Activated CD4-positive, CD25-positive, alpha-beta regulatory T cell treated with anti-CD3 and anti-CD28 coated beads, Interleukin-2, amount 50 U/mL, for 16 hours (primary cell): ENCODE measurements at places on chromosomes 5 and 9.

DNA sequence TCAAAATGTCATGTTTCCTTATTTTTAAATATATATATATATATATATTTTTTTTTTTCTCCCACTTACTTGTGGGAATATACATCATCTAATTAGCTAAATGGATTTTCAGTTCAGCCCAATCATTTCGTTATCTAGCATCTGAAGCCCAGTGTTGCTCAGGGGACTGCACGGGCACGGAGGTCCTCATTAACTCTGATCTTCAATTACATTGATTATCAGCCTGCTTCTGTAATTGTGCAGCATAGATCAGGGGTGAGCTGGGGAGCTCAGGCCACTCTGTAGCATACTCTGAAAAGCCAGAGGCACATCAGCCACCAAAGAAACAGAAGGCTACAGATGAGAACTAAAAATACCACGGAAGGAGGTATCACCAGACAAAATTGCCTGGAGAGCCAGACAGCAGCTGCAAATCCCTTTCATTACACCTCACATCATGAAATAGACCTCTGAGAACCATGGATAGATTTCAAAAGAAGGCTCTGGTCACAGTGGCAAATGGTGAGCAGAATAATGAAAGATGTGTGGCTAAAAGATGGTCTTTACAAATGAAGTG lies 326.4 kb downstream of the TRIM32 start:
- no peak for DNase-seq

DNA sequence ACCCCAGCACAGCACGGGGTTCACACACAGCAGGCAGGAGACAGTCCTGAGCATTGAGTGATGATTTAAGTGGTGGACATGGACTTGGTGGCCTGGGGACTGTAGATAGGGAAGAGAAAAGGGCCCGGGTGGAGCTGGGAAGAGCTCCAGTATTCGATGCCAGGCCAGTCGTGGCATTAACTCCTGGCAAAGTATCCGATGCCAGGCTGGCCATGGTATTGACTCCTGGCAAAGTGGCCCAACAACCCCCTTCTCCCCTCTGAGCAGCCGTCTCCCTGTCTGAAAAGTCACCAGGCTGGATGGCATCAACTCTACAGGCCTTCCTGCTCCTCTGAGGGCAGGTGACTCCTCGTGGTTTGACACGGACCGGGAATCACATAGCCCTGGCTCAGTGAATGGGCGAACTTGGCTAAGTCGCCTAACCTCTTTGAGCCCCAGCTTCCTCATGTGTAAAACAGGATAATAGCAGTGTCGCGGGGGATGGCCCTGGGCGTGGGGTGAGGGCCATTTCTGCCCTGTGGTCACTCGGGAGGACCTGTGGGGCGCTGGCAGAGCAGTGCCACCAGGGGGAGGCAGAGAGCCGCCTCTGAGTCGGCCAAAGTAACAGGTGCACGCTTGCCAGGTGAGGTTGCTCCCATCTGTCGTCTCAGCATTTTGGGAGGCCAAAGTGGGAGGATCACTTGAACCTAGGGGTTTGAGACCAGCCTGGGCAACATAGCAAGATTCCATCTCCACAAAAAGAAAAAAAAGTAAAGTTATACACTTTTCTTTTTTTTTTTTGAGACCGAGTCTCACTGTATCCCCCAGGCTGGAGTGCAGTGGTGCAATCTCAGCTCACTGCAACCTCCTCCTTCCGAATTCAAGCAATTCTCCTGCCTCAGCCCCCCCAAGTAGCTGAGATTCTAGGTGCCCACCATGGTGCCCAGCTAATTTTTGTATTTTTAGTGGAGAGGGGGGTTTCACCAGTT lies 5.7 kb upstream of the SEC16A start:
- DNase-seq, result peak; percentile 49

- no peak for DNase-seq
Measured at GRCh38 chr9:27303219-27303618, 6.3 kb upstream of the EQTN start.

DNA sequence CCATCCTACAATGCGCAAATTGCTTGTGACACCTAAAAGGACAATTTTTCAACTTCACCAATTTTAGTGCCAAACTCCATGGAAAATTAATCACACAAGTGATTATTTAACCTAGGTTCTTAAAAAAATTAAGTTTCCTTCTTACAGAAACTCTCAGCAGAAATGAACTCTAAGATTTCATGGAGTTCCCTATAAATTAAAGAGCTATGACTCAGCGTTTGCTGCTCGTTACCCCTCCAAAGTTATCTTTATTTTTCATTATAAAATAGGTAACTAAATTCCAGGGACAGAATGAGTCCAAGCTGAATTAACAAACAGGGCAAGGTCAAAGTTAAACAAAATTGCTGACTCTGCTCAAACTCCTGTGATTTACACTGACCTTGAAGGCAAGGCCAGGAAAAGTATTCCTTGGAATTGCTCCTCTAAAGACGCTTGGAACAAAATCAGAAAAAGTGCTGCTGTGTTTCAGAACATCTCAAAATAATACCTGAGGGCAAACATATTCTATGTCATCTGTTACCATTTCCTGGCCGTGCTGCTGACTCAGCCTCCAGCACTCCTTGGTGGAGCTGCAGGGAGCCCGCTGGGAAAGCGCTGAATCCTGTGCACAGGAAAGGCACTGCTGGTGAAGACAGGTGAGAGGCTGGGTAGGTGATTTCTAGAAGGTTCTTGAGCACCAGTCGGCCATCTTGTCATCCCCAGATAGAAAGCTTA lies 2.5 kb upstream of the CMBL start:
- DNase-seq, result no peak

DNA sequence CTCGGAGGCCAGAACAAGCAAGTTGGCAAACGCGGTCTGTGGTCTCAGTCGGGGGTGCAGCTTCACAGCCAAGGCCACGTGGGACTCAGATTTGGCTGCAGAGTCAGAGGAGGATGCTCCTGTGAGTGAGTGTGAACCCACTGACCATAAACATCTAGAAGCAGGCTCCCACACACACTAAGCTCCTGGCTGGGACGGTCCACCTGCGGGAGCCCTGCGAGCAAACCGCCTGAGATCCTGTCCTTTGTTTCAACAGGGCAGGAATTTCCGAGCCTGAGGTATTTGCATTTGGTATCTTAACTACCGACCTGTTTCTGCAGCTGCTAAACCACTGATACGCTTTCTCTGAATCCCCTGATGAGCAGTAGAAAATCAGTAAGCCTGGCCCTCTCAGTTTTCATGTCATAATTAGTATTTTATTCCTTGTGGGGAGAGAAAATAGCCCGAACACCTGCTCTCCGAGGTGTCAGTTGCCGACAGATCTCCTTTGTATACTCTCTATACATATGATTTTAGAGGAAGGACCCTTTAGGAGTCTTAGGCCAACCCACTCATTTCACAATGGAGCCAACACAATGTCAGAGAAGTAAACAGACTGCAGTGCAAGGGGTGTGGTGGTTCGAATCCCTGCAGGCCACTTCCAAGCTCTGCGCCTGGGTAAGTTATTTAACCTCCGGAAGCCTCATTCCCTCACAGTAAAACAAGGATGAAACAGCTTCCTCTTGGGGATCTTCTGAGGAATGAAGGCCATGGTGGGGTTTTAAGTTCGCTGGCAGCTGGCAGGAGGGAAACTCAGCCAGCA lies 40.9 kb upstream of the PWWP2A start:
- no peak for DNase-seq

GRCh38 chr5:158744680-158745079 lies 355.0 kb downstream of the EBF1 start:
- no peak for DNase-seq

- DNase-seq, result no peak
Measured at GRCh38 chr5:40171971-40172370, 507.7 kb upstream of the PTGER4 start.

DNA sequence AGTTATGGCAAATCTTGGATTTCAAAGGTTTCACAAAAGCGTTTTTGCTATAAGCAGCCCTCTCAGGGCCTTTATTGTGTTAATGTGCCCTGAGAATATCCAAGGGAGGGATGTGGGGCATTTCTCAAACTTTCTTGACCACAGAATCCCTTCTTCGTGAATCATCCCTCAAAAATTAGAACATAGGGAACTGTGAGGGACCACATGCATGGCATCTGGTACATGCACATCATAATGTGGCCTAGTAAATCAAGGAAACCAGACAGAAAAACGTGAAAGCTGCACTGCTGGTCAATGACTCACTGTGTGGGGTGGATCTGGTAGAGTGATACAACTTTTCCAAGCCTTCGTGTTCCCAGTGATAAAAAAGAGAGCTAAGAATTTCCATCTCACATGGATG lies 22.4 kb downstream of the DDX31 start:
- DNase-seq, result no peak

DNA sequence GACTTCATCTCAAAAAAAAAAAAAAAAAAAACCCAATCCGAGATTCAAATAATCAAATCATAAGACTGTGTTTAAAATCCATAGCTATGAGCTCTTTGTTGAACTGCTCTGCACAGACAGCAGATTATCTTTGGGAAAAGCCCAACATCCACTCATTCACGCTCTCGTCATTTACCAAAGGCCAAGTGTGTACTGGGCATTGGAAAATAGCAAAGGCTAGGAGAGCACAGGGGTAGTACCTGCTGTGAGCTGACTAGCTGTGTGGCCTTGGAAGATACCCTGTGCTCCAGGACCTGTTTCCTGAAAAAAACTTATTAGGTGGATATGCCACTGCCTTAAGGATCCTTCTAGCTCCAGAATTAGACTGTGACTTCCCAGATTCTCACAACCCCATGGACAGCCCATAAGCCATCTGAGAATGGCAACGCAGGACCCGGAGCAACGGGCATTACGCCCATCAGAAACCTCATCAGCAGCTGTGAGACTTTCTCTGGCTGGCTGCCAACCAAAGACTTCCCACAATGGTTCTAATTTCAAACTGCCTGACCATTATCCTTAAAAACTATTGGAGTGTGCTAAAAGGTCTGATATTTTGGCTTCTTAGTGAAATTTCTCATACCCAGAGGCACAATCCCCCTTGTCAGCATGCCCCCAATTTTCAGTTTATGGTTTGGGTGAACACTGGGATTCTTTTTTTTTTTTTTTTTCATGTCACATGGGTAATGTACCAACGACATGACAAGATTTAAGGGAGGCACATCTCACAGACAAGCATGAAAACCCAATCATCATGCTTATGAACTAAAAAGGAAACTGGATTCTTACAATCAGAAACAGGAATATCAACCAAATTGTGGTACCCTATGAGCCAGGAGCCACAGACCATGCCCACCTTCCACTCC lies 16.8 kb downstream of the SERINC5 start:
- DNase-seq, result no peak

DNA sequence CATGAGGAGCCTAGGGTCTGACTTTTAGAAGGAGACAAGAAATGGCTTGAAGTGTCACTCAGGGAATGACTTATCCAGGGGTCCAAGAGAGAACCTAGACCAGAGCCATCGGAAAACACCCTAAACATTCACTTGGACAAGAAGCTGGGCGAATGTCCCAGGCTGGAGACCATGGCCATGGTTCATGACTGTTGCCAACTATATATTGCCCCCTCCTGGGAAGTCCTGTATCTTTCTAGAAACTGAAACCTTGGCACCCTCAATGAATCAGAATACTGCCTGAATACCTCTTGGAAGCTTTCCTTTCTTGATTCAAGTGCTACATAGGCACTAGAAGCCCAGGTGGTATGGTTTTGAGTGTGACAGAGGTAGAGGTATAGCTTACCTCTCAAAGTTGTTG lies 29.9 kb downstream of the TRMO start:
- DNase-seq, result no peak

GRCh38 chr9:6080154-6080716 lies 64.8 kb upstream of the RANBP6 start:
- peak; percentile 30 for DNase-seq

DNA sequence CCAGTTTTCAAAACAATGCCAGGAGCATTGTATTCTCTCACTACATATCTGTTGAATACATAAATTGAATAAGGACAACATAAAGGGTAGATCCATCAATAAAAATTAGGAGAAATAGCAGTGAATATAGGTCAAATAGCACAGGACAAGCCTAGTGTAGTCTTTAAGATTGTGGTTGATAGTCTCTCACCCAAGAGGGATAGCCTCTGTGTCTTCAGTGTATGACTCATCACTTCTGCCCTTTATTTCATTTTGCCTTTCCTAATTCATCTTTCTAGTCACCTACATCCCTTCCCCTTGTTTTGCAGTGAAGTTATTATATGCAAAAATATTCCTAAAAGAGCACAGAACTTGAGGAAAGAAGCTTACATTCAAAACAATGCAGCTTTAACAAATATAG lies 335.0 kb upstream of the TUSC1 start:
- no peak for DNase-seq

DNA sequence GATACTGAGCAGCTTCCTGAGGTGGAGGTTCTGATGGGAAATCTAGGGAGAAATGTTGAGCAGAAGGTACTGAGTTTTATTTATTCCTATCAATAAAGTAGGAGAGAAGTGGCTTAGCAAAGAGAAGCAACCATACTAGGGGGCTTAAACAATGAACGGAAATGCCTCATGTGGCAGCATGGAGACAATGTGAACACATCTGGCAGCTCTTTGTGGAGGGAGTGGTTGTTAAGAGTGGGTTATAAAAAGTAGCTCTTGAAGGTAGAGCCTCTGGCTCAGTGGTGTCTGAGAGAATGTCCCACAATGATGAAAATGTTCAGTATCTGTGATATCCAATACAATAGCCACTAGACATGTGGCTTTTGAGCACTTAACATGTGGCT lies 52.7 kb upstream of the EQTN start:
- DNase-seq, result no peak

GRCh38 chr9:137199411-137200121 lies 975 bp downstream of the TPRN start:
- DNase-seq, result no peak

- DNase-seq, result no peak
Measured at GRCh38 chr5:140114341-140115185, 654 bp downstream of the PURA start.

DNA sequence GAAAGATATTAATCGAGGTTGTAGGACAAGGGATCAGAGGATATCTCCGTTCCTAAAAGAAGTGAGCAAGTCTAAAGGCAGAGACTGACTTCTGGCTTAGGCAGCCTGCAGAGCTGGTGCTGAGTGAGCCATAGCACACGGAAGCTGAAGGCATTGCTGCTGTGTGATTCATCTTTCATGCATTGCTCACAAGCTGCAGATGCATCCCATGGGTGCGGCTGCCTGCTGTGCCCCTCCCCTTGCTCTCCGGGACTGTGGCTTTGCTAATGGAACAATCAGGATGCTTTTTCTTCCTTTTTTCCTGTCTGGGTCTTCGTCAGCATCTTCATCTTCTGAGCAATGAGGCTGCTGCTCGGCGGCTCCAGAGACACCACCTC lies 341.4 kb downstream of the DIRAS2 start:
- no peak for DNase-seq

GRCh38 chr5:173919443-173919842 lies 31.3 kb downstream of the CPEB4 start:
- DNase-seq, result no peak

- DNase-seq, result no peak
Measured at GRCh38 chr5:88782571-88782970, 100.4 kb downstream of the MEF2C start.

- no peak for DNase-seq
Measured at GRCh38 chr9:98226957-98227356, 28.5 kb downstream of the TBC1D2 start.
